ENCODE measurements at places on chromosomes 16 and 17.

GRCh38 chr17:49574323-49574781 is 1.3 kb upstream of the NXPH3 start:
- DNase-seq: peak; percentile 45

DNA sequence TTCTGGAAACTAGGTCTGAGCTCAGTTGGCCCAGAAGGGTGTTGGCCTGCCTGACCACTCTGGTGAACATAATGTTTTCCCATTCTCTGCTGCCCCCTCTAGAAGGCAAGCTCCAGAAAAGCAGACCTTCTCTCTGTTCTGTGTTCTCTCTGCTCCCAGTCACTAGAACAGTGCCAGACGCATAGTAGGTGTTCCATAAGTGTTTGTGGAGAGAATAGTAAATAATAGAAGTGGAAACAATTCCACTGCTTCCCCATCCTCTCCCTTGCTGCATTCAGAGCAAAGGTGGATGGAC is 32.2 kb upstream of the ETV4 start:
- no peak for DNase-seq

DNA sequence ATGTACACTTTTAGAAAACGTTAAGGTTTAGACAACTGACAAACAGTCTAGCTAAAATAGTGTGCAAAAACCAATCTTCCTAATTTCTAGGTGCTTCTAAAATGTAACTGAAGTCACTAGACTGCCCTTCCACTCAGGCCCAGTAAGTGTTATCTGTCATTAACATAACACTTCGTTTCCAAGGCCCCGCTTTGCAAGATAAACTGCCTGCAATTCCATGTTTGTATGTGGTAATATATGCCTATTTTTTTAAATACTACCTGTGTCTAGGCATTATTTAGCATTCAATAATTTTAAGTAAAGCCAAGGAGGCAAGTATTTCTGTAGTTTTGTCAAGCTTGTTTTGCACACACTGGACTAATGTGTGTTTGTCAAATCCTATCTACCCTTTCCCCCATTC is 3.2 kb downstream of the USP32 start:
- DNase-seq: no peak

- no peak for DNase-seq
Measured at GRCh38 chr17:51907041-51907440, 251.5 kb downstream of the CA10 start.

DNA sequence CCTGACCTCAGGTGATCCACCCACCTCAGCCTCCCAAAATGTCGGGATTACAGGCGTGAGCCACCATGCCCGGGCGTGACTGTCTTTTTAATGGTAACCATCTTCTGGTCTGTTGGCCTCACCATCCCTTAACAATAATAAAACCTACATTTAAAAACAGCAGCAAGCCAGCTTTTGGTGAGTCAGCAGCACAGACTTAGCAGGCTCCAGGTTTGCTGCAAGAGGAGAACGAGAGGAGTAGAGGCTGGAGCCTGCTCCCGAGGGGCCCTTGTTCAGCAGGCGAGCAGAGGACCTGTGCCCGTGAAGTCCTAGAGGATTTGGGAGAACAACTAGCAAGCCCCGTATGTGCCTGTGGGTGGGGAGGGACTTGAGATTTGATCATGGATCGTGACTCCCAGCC is 35.7 kb downstream of the MYH13 start:
- DNase-seq: no peak

- DNase-seq: no peak
Measured at GRCh38 chr16:56994311-56994710, 5.0 kb downstream of the NLRC5 start.

DNA sequence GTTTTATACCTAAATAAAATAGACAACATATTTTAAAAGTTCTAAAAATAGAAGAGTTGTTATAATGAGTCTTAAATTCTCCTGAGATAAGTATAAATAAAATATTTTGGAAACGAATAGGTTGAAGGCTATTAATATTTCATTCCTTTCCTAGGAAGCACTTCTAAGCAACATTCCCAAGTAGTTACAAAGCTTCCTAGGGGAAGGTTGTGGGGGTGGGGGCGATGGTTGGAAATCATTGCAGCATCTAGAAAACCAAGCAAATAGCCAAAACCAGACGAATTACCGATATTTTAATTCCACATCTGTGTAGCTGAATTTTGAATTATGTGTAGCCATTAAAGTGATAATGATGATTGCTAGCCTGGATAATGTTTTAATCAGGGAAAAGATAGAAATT is 26.9 kb downstream of the PTRH2 start:
- no peak for DNase-seq

- no peak for DNase-seq
Measured at GRCh38 chr16:49598383-49599170, 225.0 kb downstream of the C16orf78 start.

DNA sequence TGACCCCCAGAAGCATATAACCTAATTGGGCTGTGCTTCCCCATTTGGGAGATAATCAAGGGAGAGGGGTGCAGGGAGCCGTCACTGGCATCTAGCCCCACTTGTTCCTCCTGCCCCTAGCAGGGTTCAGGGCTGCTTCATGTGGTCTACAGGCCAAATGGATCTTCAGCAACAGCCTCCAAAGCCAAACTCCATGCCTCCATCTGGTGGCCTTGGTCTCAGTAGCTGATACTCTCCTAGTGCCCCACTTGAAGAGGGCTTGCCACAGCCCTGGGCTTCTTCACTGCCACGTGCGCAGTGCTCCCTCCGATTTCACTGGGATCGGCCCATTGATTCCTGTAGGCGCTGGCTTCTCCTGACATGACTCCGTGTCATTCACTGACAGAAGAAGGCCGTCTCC is 24.6 kb downstream of the LYRM9 start:
- no peak for DNase-seq

DNA sequence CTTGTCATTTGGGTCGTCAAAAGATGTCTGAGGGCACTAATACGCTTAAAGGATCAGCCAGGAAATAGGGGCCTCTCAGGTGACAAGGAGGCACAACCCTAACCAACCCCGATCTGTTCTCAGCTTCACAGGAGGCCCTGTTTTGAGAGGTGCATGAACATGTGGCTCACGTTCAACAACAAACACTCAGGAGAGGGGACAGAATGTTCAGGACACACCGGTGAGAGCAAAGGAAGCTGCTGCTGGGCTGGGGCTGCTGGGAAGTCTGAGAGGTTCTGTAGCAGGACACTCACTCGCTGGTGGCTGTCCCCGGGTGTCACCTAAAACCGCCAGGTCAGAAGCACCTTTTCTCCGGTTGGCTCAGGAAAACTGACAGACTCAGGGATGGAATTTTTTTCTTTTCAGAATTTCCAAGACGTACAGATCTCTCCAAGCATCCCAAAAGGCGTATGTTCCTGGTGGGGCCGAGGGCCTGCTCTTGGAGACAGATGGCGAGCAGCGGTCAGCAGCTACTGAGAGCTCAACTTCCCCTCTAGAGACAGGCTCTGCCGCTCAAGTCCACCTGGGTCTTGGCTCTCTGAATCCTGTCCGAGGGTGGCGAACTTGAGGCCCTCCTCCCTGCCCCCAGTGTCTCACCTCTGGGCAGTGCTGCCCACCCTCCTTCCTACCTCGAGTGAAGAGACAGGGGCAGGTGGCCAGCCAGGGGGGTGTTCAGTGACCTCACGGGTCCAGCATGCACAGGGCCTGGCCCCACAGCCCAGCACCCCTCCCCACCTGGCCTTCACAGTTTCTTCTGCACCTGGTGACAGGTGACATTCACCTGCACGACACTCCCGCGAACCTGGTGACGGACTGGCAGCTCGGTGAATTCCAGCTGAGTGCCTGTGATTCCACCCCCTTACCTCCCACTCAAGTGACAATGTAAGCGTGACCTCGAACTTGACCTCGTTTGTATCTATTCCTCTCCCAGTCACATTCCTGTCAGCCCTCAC is 22.9 kb downstream of the CLUH start:
- no peak for DNase-seq

DNA sequence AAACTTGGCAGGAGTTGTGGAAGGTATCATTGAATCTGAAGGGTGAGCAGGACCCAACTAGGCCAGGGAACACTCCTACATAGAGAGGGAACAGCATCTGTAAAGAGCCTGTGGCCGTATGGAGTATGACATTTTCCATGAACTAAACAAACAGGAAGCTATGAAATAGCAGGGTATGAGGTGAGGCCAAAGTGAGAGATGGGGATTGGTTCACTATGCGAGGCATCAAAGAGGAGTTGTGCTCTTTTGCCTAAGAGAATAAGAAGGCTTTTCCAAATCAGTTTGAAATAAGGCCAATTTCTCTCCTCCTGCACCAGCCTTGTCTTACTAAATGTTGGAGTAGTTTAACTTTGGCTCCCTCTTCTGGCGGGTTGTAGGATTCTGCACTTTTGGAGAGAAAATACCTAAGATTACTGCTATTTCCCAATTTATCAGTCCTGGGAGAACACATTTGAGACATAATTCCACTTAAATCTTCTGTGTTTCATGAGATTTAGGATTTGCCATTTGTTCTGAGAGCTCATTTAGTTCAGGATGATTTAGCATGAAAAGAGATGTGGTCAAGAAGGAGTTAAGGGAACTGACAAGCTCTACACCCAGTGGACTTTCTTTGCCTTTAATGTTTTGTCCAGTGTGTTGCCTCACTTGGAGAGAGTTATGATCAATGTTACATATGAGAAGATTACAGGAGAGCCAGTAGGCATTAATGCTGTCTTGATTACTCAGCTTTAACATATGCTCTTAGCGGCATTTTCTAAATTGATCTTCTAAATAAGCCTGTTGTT is 55.4 kb downstream of the TNRC6C start:
- DNase-seq: peak; percentile 71

DNA sequence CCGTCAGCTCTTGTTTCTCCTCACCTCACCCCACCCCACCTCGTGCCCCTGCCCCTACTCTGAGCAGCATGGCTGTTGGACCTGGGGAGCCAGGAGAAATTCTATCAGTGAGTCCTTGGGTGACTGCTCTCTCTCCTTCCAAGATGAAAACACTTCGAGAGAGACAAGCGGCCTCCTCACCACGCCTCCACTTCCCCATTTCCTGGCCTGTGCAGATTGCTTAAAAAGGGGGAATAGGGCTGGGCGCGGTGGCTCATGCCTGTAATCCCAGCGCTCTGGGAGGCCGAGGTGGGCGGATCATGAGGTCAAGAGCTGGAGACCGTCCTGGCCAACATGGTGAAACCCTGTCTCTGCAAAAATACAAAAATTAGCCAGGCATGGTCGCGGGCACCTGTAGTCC is 9.5 kb downstream of the DLX4 start:
- no peak for DNase-seq

DNA sequence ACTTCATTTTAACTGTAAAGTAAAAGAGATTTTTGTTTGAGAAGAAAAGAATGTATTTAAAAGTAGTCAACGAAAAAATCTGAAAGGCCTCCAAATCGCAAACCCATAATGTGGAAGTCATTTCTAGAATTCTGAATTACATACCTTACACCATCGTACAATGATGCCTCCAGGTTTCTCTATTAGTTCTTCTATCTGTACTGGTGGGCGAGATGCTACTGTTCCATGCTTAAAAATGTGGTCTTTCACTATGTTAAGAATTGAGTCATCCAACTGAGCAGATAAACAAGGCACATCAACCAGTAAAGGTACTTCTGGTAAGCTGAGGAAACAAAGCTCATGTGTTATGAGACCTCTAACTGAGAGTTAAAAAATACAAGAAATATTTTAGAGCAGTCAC is 28.5 kb downstream of the CRLF3 start:
- DNase-seq: no peak

DNA sequence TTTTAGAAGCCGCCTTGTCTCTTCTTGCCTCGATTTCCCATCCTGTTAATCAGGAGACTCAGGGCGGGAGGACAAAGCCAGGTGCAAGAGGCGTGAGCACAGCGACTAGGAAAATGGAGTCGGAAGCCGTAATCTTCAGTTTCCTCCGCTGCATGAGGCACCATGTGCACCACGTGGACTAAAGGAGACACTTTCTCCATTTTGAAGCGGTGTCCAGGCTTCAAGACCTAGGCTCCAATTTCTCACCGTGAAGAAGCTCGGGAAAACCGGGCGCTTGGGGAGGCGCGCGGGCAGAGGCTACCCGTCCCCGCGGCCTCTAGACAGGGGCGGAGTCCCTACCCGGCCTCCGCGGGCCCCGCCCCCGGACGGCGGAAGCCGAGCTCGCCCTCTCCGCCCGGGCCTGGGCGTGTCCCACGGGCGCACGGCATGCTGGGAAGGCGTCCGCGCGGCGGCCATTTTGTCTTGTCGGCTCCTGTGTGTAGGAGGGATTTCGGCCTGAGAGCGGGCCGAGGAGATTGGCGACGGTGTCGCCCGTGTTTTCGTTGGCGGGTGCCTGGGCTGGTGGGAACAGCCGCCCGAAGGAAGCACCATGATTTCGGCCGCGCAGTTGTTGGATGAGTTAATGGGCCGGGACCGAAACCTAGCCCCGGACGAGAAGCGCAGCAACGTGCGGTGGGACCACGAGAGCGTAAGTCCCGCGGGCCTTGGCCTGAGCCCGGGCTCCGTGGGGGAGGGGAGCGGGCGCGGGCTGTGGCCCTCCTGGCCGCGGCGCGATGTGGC is at the start of gene LUC7L3:
LUC7L3 (plus strand) TSS at position 460 of the 780 bp plus-strand sequence; CDS start at position 590, 130 bp downstream.
- DNase-seq: peak; percentile 94

DNA sequence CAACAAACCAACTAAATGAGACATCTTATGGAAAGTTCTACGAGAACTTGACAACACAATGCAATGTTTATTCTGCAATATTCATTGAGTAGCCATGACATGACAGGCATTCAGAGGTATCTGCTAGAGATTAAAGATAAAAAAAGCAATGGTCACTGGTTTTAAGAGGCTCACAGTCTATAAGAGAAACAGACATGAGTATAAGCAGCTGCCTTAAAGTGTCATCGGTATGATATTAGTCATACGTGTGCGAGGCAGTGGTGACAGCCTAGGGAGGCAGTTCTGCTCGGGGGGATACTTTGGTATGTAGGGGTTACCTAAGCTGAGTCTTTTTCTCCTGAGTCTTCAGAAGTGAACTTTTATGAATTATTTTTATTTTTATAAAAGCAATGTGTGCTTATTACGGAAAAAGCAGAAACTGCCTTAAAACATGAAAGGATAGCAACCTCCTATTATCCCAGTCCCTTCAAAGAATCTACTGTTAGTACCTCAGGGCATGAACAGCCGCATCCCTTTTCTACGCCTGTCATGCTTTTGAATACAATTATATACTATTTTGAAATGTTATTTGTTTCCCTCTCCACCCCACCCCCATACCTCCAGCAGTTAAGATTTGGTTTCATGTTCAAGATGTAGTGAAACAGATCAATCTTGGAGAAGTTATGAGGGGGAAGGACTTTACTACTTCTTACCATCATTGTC is 7.7 kb downstream of the ST6GALNAC1 start:
- DNase-seq: no peak

- DNase-seq: no peak
Measured at GRCh38 chr17:63675607-63676546, 24.0 kb downstream of the LIMD2 start.
